ENCODE measurements at places on chromosomes 16 and 17. TPM values are rescaled to one million over a fixed set of nuclear protein-coding genes. Genes with fewer than 3 reads are reported as not detected.

KRT32 gene
- 0.07 TPM for total RNA-seq

EVPLL gene
- total RNA-seq, result not detected

ZNF469 gene
- 7.7 TPM for total RNA-seq

SEPTIN1 gene
- total RNA-seq, result 1.9 TPM

FOXC2 gene
- total RNA-seq, result 4.9 TPM

SCARF1 gene
- total RNA-seq, result 0.23 TPM

GRAPL gene
- total RNA-seq, result not detected

CCDC144A gene
- total RNA-seq, result 1.3 TPM

UBE2Z gene
- total RNA-seq, result 126 TPM

DPEP2 gene
- not detected for total RNA-seq

OR1F1 gene
- 0.17 TPM for total RNA-seq

HBA1 gene
- total RNA-seq, result not detected

RUSF1 gene
- 54.6 TPM for total RNA-seq

SPNS3 gene
- not detected for total RNA-seq

CTRB1 gene
- not detected for total RNA-seq

DNAAF8 gene
- total RNA-seq, result 2.4 TPM

KAT7 gene
- 28.6 TPM for total RNA-seq

KLHL10 gene
- total RNA-seq, result 0.18 TPM

MAP2K6 gene
- 6.5 TPM for total RNA-seq

TMEM235 gene
- total RNA-seq, result not detected

ALG1 gene
- 37.5 TPM for total RNA-seq

Measured in A549 treated with Mapracorat at 1 μM for 4 hours (cell line).